Activated CD8-positive, alpha-beta memory T cell treated with anti-CD3 and anti-CD28 coated beads, Interleukin-2, amount 50 U/mL, for 48 hours (primary cell): ENCODE measurements at places on chromosomes 13 and 19.

GRCh38 chr19:47258895-47259555 is 2.7 kb downstream of the CCDC9 start:
- no peak for DNase-seq

DNA sequence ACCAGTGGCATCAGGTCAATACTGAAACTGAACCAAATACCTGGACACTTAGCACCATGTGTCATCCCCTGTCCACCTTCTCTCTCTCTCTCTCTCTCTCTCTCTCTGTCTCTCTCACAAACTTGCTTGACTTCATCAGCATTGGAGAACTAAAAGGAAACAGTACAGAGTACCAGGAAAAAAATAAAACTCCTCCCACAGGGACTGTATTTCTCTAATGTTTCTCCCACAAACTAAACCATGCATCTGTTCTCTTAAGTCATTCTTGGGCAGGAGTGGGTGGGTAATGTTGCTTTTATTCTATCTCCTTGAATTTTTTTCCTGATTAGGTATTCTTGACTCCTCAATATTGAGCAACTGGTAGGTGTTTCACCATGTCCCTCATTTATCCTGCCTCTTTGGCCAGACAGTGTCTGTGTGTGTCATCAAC is 112.9 kb upstream of the CACNA1A start:
- DNase-seq: no peak

- no peak for DNase-seq
These were observed 137.8 kb upstream of the SOX1 start for GRCh38 chr13:111929036-111929616.

DNA sequence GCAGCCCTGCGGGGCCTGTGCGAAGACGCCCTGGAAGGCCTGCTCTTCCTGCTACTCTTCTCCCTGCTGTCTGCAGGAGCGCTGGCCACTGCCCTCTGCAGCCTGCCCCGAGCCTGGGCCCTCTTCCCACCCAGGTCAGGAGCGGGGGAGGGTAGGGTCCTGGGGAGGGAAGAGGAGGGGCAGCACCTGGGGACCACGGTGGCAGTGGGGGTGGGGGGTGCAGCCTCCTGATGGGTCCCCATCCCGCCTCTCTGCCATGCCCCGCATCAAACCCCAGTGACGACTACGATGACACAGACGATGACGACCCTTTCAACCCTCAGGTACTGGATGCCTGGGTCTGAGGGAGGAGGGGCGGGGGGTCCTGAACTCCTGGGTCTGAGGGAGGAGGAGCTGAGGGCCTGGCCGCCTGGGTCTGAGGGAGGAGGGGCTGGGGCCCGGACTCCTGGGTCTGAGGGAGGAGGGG is 13.4 kb upstream of the LENG8 start:
- DNase-seq: no peak

- DNase-seq: no peak
These were observed 12.5 kb downstream of the SAFB start for GRCh38 chr19:5635427-5635826.

DNA sequence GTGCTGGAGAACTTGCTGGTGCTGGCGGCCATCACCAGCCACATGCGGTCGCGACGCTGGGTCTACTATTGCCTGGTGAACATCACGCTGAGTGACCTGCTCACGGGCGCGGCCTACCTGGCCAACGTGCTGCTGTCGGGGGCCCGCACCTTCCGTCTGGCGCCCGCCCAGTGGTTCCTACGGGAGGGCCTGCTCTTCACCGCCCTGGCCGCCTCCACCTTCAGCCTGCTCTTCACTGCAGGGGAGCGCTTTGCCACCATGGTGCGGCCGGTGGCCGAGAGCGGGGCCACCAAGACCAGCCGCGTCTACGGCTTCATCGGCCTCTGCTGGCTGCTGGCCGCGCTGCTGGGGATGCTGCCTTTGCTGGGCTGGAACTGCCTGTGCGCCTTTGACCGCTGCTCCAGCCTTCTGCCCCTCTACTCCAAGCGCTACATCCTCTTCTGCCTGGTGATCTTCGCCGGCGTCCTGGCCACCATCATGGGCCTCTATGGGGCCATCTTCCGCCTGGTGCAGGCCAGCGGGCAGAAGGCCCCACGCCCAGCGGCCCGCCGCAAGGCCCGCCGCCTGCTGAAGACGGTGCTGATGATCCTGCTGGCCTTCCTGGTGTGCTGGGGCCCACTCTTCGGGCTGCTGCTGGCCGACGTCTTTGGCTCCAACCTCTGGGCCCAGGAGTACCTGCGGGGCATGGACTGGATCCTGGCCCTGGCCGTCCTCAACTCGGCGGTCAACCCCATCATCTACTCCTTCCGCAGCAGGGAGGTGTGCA is 587 bp downstream of the S1PR4 start:
- DNase-seq: no peak

- no peak for DNase-seq
These were observed 328.0 kb upstream of the ZNF507 start for GRCh38 chr19:32017176-32017953.

- DNase-seq: no peak
These were observed 159.1 kb downstream of the DLEU7 start for GRCh38 chr13:50684366-50684765.

- DNase-seq: no peak
These were observed 21.3 kb downstream of the ZNF607 start for GRCh38 chr19:37698216-37698615.

- peak; percentile 62 for DNase-seq
These were observed 5.2 kb upstream of the ZNF507 start for GRCh38 chr19:32339988-32340874.

DNA sequence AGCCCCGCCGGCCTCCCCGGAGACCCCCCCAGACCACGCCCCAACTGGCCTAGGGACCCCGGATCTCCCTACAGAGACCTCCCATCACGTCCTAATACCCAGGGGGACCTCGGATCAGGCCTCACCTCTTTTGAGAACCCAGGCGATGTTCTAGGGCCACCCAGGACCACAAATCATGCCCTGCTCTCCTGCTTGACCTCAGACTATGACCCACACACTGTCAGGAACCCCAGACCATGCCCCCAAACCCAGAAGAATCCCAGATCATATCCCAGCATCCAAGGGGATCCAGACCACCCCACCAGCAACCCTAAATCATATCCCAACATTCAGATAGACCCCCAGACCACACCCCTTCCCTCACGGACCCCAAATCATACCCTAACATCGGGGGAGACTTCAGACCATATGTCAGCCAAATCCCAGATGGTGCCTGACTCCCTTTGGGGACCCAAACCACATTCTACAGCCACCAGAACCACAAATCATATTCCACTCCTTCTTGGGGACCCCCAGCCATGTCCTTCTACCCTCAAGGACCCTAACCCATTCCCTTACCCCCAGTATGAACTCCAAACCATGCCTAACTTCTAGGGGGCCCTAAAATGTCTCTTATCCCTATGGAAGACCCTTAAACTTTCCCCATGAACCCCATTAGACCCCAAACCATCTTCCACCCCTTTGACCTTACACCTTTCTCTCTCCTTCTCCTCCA is 611 bp upstream of the LRFN1 start:
- no peak for DNase-seq

DNA sequence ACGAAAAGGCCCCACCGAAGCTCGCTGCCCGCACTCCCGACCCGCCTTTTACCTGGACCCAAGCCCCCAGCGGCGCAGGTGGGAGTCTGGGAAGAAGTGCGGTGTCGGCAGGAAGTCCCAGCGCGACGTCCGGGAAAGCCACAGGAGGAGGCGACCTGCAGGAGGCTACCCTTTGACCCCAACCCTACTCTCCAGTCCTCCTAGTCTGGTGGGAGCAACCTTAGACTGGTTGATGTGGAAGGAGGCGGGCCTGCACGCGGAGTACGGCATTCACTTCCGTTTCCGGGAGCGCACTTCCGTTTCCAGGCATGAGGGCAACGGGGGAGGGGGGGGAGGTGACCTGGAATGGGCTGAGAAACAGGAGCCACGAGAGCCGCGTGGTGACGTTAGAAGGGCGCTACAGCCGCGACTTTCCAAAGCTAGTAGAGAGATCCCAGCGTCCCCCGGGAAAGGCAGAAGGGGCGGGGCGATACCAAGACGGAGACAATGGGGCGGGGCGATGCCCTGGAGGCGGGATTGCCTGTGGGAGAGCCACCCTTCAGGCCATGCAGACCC is 28.5 kb downstream of the ZNF266 start:
- peak; percentile 74 for DNase-seq

GRCh38 chr19:19207637-19208572 is 3.9 kb upstream of the NCAN start:
- no peak for DNase-seq
